Cerebellar cortex (tissue), 1 donor: ENCODE measurements at places on chromosomes 5 and 9.

- no peak for DNase-seq
Observed at GRCh38 chr9:71747576-71747975, 20.7 kb downstream of the CEMIP2 start.

- DNase-seq = no peak
Observed at GRCh38 chr9:121380846-121381245, 10.8 kb upstream of the STOM start.

- DNase-seq = no peak
Observed at GRCh38 chr5:21051945-21052344, 1063.9 kb upstream of the CDH18 start.

GRCh38 chr9:81183761-81184160, 505.6 kb downstream of the TLE1 start:
- no peak for DNase-seq

DNA sequence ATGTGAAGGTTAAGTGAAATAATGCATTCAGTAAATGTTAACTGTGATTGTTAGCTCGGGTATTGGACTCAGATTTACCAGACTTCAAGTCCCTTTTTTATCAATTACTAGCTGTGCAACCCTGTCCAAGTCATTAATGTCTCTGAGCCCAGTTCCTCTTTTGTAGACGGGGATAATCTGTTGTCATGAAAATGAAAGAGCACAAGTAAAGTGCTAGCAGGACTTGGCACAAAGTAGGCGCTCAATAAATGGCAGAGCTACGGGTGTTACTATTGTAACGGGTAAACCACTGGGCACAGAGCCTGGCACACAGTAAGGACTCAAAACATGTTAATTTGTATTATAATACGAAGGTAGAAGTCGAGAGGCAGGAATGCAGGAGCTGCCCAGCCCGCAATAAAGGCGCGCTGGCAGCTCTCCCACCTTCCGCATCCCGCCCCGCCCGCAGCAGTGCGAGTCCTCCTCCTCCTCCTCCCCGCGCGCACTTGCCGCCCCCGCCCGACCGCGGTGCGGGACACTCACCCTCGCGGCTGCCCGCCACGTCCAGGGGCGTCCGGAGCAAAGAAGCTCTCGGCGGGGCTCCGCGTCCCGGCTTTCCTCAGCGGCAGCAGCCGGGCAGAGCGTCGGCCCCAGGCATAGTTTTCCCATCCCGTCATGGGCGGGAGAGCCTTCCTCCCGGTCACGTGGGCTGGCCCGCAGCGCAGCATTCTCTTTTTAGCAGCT, at the start of gene C1QTNF2:
TSS of gene C1QTNF2 (minus strand) at position 637 of the 723 bp plus-strand sequence. CDS start 15,615 bp downstream, outside the sequence.
- DNase-seq = peak; percentile 55

DNA sequence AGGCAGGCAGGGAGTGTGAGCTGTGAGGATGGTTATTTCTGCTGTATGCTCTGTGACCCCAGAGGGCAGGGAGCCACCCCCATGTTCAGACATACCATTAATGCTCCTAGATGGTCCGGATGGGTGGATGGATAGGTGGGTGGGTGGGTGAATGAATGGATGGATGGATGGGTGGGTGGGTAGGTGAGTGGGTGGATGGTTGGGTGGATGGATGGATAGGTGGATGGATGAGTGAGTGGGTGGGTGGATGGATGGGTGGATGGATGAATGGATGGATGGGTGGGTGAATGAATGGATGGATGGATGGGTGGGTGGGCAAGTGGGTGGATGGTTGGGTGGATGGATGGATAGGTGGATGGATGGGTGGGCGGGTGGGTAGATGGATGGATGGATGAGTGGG, 63.4 kb upstream of the BARHL1 start:
- DNase-seq = no peak

- DNase-seq = no peak
Observed at GRCh38 chr5:131084436-131084835, 80.6 kb downstream of the HINT1 start.

- no peak for DNase-seq
Observed at GRCh38 chr5:20224966-20225365, 237.0 kb upstream of the CDH18 start.

GRCh38 chr5:147017191-147017590, 138.6 kb upstream of the PPP2R2B start:
- no peak for DNase-seq

GRCh38 chr9:14213504-14213903, 100.4 kb downstream of the NFIB start:
- no peak for DNase-seq

DNA sequence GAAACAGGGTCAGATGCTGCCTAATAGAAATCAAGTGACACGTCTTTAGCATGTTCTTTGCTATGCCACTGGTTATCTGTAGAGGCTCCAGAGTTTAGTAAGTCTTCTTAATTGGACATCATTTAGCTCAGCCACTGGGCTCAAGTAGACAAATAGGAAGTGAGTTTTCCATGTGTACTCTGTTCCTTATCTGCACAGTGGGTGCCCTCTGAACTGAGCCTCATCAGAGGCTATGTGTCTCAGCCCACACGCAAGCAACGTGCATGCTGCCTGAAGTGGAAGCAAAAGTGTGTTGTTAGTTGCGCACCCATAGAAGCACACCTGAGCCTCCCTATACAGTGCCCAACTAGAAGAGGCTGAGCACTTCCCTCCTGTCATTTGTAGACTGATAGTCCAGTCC, 134.7 kb downstream of the SEMA5A start:
- DNase-seq = no peak

GRCh38 chr5:176734756-176735342, 75.5 kb upstream of the UNC5A start:
- DNase-seq = no peak

- DNase-seq = no peak
Observed at GRCh38 chr5:41896230-41896629, 7.9 kb upstream of the RIMOC1 start.

DNA sequence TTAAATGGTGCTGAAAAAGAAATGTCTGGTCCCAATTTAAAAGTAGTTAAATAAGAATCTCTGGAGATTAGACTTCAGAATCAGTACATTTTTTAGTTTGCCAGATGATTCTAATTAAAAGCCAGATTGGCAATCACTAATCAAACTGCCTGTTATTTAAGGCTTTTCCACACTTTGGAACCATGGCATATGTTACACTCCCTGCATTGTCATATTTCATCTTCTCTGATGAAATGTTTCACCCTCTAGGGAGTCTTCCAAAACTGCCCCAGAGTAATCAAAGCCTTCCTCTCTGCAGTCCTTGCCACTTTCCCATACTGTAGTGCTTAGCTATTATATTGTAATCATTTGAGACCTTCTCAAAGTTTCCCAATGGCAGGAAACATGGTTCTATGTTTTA, 17.5 kb upstream of the OR13C9 start:
- DNase-seq = no peak

GRCh38 chr5:60210810-60211209, 317.3 kb upstream of the PDE4D start:
- no peak for DNase-seq

GRCh38 chr9:127877566-127877998, at the start of gene AK1:
Gene AK1 (minus strand): TSS chr9:127877675. CDS start chr9:127874617, 3,058 bp downstream.
- peak; percentile 77 for DNase-seq

GRCh38 chr5:8634219-8634618, 765.3 kb downstream of the MTRR start:
- DNase-seq = no peak

- peak; percentile 92 for DNase-seq
Observed at GRCh38 chr9:34522971-34523797, at the start of gene ENHO. Gene ENHO (minus strand): TSS chr9:34522990. CDS start chr9:34521695, 1,295 bp downstream.

DNA sequence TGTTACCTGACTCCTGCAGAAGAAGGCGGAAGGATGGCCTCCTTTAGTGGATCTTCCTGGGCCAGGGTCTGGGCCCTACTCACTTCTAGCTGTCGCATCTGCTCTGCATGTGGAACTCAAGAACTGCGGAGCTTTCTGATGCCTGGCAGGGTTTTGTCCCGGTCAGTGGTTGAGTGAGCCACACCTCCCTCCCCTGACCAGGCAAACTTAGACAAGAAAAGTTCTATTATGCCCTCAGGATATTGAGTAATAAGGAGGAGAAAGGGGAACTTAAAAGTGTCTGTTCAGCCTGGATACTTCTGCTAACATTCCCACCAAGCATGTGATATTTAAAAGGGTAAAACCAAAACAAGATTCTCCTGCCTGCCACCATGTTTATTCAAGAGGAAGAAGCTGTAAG, at the start of gene FYB1:
TSS of gene FYB1 (minus strand) at position 127 of the 400 bp plus-strand sequence. CDS start 16,603 bp downstream, outside the sequence.
- no peak for DNase-seq

GRCh38 chr9:21970800-21971640, 23.2 kb downstream of the CDKN2A start:
- no peak for DNase-seq
